ENCODE measurements at places on chromosomes 2 and 18.

- no peak for DNase-seq
Observed at GRCh38 chr2:34353509-34354113, 754.5 kb upstream of the FAM98A start.

DNA sequence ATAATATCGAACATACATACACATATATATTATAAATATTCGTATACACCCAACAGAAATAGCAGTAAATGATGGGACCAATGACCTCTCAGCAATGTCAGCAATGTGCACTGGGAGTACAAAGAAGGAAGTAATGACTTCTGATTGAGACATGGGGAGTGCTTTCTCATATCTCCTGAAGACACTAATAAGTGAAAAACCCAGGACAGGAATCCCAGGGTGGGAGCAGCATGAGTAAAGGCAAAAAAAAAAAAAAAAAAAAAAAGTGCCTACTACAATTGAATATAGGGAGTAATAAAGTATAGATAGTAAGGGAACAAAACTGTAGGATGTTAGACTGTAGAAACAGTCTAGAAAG is 491.3 kb downstream of the IRS1 start:
- no peak for DNase-seq

GRCh38 chr2:17076533-17076932 is 410.9 kb upstream of the CYRIA start:
- no peak for DNase-seq

GRCh38 chr18:8754995-8755960 is 49.9 kb downstream of the MTCL1 start:
- DNase-seq: peak; percentile 41

DNA sequence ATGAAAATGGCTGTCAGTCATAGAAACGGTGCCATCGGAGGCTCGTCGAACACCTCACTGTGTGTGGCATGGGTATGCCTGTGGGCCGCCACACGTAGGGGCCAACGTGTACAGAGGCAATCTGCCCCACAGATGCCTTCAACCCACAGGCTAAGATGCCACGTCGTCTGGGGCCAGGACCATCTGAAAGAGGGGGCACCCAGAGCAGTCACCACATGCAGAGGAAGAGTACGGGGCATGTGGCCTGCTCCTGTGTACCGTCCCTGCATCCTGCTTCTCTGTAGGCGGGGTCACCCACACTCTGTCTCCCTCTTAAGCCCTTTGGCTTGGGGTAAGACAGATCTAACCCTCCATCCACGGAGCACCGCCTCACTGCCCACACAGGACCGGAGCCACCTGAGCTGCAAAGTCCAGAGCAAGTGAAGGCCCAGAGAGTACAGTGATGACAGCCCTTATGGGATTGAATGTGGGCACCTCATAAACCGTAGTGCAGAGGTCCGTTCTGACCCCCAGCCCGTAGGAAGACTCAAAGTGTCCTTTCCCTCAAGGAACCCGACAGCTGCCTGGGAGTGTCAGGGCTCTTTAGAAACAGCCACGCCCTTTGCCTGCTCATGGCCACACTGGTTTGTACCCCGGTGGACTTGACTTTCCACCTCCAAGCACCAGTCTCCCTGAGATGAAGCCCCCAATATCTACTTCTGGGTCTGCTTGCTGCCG is 66.2 kb downstream of the TWIST2 start:
- no peak for DNase-seq

GRCh38 chr2:24421668-24422067 is 61.3 kb upstream of the ITSN2 start:
- DNase-seq: peak; percentile 33

GRCh38 chr2:28009732-28010131 is 119.2 kb downstream of the BABAM2 start:
- DNase-seq: no peak

GRCh38 chr2:48588745-48589144 is 28.9 kb upstream of the GTF2A1L start:
- no peak for DNase-seq

GRCh38 chr2:134668821-134669220 is 50.0 kb downstream of the TMEM163 start:
- DNase-seq: peak; percentile 93

Data from CD4-positive, alpha-beta T cell (primary cell).